ENCODE measurements at places on chromosomes 3 and 15. TPM values are rescaled to one million over a fixed set of nuclear protein-coding genes. Genes with fewer than 3 reads are reported as not detected.

DNA sequence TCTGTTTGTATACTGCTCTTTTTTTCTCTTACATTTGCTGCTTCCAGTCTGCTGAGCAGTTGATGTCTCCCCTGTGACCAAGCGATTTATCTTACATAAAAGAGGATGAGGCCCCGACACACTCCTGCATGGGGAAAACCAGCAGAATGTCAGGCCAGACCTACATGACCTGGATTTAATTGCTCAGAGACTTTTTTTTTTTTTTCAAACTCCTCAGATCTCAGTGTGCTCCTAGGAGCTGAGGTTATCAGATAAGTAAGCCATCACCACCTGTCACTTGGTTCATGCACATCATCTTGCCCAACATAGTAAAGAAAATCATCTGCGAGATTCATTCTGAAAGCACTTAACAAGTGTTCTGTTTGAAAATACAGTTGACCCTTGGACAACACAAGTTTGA is 163.1 kb downstream of the PLCL2 start:
- no peak for DNase-seq

DNA sequence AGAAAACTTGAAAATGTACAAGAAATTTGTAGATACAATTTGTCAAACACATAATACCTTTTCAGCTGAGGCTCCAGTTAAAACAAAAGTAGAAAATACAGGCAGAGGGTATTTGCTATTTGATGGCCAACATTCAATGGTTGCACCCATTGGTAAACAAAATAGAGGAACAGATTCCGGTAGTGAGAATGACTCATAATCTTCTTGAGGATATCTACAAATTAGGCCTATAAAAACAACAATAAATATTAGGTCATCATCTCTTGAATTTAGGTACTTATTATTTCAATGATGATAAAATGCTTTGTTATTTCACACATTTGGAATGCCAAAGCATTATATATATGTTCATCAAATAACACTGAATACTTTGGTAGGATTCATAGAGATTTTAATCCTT is 53.4 kb downstream of the DENND4A start:
- no peak for DNase-seq

DNA sequence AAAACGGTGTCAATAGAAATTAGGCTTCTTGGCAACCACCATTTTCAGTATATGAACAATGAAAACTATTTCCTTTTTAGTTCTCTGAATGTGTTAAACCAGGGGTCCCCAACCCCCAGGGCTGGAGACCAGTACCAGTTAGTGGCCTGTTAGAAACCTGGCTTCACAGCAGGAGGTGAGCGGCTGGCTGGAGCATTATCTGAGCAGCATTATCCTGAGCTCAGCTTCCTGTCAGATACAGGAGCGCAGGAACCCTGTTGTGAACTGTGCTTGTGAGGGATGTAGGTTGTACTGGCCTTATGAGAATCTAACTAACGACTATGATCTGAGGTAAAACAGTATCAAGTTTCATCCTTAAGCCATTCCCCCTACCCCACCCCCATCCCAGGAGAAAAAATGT is 328.7 kb downstream of the ZBBX start:
- DNase-seq, result no peak

GRCh38 chr15:69929905-69930630 is 167.6 kb downstream of the TLE3 start:
- no peak for DNase-seq

- DNase-seq, result no peak
These were observed 23.6 kb upstream of the KLF13 start for GRCh38 chr15:31302778-31303725.

DNA sequence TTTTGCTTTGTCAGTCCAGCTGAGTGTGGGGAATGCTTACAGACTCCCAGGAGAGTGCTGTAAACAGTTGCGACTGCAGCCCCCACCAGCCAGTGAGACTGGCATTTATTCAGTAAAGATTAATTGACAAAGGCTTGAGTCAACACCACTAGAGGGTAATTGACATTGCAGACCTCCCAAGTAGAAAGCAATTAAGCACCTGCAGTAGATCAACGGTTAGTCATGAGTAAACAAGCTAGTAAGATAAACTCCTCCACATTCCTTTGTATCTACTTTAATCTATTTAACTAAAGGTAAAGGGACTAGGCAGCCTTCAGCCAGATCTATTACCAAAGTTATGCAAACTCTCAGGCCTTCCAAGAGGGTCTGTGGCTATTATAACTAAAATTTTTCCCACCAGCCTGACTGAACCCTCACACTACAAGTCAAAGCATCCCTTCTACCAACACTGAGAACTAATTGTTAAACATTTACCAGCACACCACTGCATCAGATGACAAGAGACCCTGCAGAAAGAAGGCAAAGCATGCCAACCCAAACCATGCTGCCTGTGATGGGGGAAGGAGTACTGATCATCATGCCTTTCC is 30.5 kb upstream of the GALNT15 start:
- no peak for DNase-seq

DNA sequence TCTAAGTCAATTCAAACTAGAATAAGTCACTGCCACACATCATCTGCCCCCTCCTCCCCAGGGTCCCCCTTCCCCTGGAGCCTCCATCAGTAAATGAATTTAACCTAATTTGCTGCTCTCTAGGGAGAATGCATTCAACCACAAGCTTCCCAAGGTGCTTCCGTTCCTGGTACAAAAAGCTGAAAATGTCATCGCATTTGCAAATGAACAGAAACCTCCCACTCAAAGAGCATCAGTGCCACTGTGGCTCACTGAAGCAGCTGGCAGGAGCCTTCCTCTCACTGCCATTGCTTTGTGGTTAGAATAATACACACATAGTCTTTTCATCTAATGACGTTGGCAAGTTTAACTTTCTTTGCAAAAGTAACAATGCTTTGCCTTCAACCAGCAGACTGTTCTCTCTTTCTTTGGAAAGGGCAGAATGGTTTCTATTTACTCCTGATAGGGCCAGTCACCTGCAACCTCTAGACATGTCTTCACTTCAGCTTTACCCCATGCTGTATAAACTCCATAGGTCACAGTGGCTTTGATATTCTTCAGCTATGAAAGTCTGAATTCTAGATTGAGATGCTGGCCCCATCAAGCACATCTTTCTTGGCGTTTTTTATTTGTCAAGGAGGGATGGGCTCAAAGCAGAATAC is 238.1 kb downstream of the CPNE4 start:
- DNase-seq, result no peak

DNA sequence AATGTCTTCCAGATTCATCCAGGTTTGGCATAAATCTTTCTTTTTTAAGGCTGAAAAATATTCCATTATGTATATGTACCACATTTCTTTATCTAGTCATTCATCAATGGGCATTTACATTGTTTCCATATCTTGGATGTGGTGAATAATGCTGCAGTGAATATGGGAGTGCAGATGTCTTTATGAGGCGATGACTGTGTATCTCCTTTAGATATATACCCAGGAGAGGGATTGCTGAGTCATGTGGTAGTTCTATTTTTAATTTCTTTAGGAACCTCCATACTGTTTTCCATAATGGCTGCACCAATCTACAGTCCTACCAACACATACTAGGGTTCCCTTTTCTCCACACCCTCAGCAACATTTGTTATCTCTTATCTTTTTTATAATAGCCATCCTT is 96.3 kb downstream of the LRRC28 start:
- DNase-seq, result no peak

- DNase-seq, result no peak
These were observed 534.7 kb upstream of the CBLB start for GRCh38 chr3:106403371-106404145.

GRCh38 chr15:51759557-51760070 is 8.2 kb downstream of the TMOD2 start:
- DNase-seq, result no peak

- DNase-seq, result no peak
These were observed 82.1 kb downstream of the IL5RA start for GRCh38 chr3:3027976-3028567.

DNA sequence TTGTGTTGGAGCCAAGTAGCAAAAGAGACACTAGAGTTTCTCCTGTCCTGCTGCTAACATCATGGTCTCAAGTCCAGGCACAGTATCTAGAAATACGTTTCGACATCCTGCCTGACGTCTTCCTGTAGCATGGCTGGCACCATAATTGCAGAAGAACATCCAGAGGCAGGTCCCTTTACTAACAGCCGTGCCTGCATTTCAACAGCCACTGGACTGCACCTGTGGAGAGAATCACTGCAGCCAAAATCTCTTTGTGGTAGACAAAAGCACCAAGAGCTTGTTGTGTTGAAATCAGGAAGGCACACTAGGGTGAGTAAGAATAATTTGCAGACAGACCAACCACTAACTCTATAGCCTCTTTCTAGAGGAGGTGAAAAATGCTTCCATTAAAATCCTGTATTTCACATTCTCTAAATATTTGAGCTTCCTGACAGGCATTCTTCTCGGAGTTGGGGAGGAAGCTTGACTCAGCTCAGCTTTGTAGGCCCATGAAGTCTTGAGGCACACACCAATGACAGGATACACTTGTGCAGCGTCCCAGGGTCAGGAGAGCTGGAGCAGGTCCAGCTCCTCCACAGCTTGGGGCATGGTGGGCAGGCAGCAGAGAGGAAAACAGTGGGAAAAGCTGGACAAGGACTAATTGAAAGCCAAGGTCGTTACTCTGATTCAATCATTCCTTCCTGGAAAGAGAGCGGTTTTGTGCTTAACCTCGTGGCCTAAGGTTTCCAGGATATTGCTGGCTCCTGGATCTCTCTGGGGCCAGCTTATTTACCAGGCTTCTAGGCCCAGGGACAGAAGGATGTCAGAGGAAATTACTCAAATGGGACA is 244.9 kb downstream of the FAM43A start:
- no peak for DNase-seq

GRCh38 chr15:87672309-87673288 is 583.9 kb downstream of the NTRK3 start:
- DNase-seq, result peak; percentile 47

GRCh38 chr15:92725171-92725570 is 69.6 kb upstream of the FAM174B start:
- DNase-seq, result no peak

DNA sequence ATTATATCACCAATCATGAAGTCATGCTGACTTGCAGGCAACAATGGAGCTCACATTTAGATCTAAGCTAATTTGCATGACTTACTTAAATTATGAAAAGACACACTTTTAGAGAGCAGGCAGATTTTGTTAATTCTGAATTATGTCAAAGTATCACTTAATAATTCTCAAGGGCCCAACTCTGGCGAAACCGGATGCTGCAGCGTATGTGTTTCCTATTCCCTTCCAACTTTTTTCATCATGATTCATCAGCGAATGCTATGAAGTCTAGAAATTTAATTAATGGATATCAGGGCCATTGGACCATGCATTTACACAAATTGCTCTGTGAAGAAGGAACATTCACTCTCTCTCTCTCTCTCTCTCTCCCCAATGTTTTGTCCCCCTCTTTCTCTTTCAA is 63.5 kb upstream of the GOLGA8A start:
- DNase-seq, result no peak

DNA sequence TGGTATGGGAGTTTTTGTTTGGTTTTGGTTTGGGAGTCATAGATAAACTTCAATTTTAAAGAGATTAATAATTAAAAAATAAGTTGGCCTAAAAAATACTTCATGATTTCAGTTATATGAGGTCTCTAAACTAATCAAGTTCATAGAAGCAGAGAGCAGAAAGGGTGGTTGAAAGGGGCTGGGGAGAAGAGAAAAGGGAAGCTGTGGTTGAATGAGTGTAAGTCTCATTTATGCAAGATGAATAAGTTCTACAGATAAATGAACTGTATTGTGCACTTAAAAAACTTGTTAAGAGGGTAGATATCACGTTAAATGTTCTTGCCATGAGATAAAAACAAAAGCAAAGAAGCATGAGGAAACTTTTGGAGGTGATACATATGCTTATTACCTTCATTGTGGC is 188.7 kb downstream of the NSUN3 start:
- no peak for DNase-seq

GRCh38 chr15:40639677-40640076 is 45.6 kb downstream of the KNL1 start:
- DNase-seq, result no peak

- no peak for DNase-seq
These were observed 299 bp downstream of the PAQR9 start for GRCh38 chr3:142963234-142963515.

- no peak for DNase-seq
These were observed 38.5 kb upstream of the SCAANT1 start for GRCh38 chr3:63950698-63951097.

TRA2B gene
- total RNA-seq, result 296 TPM

ANKRD34C gene
- total RNA-seq, result not detected

GOLGA6L1 gene
- not detected for total RNA-seq

PGBD4 gene
- total RNA-seq, result 1.7 TPM

GPR160 gene
- total RNA-seq, result 32.1 TPM

ARNT2 gene
- total RNA-seq, result not detected

SLC28A2 gene
- not detected for total RNA-seq

TMEM39A gene
- total RNA-seq, result 45.0 TPM

CHRNA7 gene
- total RNA-seq, result 2.4 TPM

SV2B gene
- total RNA-seq, result not detected

ZPLD1 gene
- not detected for total RNA-seq

PARP15 gene
- not detected for total RNA-seq

STRA6 gene
- total RNA-seq, result 14.7 TPM

VPS33B gene
- 5.2 TPM for total RNA-seq

C3orf22 gene
- total RNA-seq, result not detected

ACTRT3 gene
- total RNA-seq, result 3.4 TPM

TLR9 gene
- not detected for total RNA-seq

GMNC gene
- total RNA-seq, result not detected

SUCNR1 gene
- total RNA-seq, result 0.08 TPM

ACP3 gene
- total RNA-seq, result 4.0 TPM
